ENCODE measurements at places on chromosomes 3 and 15.

GRCh38 chr3:134486577-134487041 is 752 bp downstream of the CEP63 start:
- DNase-seq = peak; percentile 60

DNA sequence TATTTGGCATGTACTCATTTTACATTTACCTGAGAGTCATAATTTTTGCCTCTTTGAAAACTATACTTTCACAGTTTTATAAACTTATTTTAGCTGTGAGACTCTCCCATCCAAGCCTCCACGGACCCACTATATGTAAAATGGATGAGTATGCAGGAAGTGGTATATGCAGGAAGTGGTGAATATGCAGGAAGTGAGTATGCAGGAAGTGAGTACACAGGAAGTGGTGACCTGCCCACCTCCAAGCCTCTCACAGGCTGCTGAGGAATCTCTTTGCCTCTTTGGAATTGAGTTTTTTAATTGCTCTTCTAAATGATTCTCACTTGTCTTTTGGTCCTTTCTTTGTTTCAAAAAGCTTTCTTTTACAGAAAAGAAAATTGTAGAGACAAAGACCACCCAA is 85.2 kb downstream of the KBTBD8 start:
- DNase-seq = no peak

- DNase-seq = no peak
These were observed 27.6 kb upstream of the P2RY13 start for GRCh38 chr3:151356794-151357462.

DNA sequence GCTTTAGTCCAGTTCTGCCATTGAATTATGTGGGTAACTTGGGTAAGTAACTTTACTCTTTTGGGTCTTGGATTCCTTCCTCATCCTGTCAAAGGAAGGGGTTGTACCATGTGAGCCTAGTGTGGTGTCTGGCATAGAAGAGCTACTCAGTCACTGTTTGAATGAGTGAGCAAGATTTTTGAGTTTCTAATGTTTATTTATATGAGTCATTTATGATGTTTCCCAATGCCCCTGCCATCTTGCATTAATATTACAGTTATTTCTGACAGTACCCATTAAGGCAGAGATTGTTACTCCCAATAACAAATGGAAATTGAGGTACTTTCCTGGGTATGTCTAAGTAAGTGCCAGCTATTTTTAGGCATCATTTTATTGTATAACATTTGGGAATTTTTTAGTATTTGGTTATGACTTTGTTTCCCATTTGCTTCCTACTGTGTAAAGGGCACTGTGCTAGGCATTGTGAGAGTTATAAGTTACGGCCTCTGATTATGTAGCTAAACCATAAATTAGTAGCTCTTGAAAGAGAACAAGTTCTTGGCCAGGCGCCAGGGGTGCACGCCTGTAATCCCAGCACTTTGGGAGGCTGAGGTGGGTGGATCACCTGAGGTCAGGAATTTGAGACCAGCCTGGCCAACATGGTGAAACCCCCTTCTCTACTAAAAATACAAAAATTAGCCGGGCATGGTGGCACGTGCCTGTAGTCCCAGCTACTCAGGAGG is 23.5 kb downstream of the NR1D2 start:
- DNase-seq = no peak

GRCh38 chr15:57395292-57395691 is 19.0 kb downstream of the CGNL1 start:
- no peak for DNase-seq

GRCh38 chr15:68032672-68033071 is 21.4 kb upstream of the PIAS1 start:
- no peak for DNase-seq

GRCh38 chr15:90836296-90836871 is 32.0 kb upstream of the FURIN start:
- DNase-seq = no peak

- no peak for DNase-seq
These were observed 828.5 kb upstream of the NECTIN3 start for GRCh38 chr3:110243081-110243480.

DNA sequence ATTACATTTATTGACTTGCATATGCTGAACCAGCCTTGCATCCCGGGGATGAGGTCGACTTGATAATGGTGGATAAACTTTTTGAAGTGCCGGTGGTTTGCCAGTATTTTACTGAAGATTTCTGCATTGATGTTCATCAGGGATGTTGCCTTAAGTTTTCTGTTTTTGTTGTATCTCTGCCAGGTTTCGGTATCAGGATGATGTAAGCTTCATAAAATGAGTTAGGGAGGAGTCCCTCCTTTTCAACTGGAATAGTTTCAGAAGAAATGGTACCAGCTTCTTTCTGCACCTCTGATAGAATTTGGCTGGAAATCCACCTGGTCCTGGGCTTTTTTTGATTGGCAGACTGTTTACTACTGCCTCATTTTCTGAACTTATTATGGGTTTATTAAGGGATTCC is 250.8 kb downstream of the TBC1D5 start:
- no peak for DNase-seq

- no peak for DNase-seq
These were observed 82.1 kb upstream of the PRTG start for GRCh38 chr15:55824857-55825613.

- DNase-seq = no peak
These were observed 50.1 kb upstream of the LIPC start for GRCh38 chr15:58381697-58382096.

- no peak for DNase-seq
These were observed 19.7 kb upstream of the LMOD3 start for GRCh38 chr3:69142090-69142489.

GRCh38 chr3:69212411-69213160 is 90.2 kb upstream of the LMOD3 start:
- no peak for DNase-seq

DNA sequence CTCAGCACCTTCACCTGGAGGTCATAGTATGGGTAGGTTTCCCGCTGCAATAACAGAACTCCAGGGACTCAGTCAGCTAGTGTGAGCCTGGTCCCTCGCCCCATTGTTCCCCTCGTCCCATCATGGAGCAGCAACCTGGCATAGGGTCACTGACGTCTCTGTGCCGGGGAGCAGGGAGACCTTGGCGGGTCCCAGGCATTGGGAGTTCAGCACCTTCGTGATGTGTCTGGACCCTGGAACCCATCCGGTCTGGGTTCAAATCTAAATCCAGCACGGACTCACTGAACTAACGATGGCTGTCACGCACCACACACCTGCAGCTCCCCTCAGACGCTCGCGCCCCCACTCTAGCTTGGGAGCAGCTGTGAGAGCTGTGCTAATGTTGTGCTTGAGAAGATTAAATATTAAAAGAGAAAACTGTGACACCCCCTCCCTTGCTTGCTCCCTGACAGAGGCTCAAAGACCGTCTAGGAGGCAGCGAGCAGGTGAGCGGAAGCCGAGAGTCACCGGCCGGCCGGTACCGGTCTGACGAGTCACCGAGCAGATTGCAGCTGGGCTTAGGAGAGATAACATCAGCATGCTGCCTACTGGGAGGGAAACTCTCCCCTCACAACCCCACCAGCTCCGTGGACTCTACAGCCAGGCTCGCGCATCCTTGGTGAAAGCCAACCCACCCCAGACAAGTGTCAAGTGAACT is 742 bp downstream of the PLA2G4F start:
- DNase-seq = no peak

GRCh38 chr3:42476225-42477125 is 26.0 kb upstream of the VIPR1 start:
- no peak for DNase-seq

DNA sequence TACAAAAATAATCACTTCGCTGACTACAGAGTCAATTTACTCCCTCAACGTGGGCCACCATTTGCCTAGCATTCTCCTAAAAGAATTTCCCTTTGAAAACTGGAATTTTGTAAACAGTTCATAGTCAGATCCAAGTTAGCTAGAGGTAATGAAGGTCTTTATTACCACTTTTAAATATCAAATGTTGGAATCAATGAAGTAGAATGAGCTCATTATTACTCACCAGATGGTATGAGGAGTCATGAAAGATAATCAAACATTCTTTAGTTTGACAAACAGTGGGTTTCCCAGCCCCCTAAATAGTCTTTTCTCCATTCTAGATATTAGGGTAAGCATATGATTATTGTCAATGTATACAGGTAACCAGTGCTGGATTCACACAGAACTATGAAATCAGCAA is 455.7 kb upstream of the THBS1 start:
- DNase-seq = no peak

GRCh38 chr3:155308831-155309230 is 15.3 kb upstream of the STRIT1 start:
- no peak for DNase-seq

GRCh38 chr3:178714925-178715832 is 178.9 kb downstream of the KCNMB2 start:
- no peak for DNase-seq

- no peak for DNase-seq
These were observed 31.4 kb downstream of the HRH1 start for GRCh38 chr3:11185564-11186317.

- no peak for DNase-seq
These were observed 4.3 kb downstream of the PROS1 start for GRCh38 chr3:93969443-93969842.

- no peak for DNase-seq
These were observed 342.2 kb downstream of the FOXP1 start for GRCh38 chr3:71241246-71241901.

- DNase-seq = no peak
These were observed 144.3 kb downstream of the ALCAM start for GRCh38 chr3:105511031-105511430.

GRCh38 chr3:13080591-13080990 is 7.4 kb upstream of the IQSEC1 start:
- DNase-seq = no peak

- no peak for DNase-seq
These were observed 37.3 kb downstream of the CACNA1D start for GRCh38 chr3:53531749-53532148.

GRCh38 chr15:93324186-93324975 is 235.4 kb upstream of the RGMA start:
- DNase-seq = no peak

GRCh38 chr3:139519998-139520737 is 19.4 kb downstream of the RBP1 start:
- DNase-seq = no peak

- DNase-seq = no peak
These were observed 81.8 kb downstream of the CLASP2 start for GRCh38 chr3:33636125-33636850.

GRCh38 chr3:170387950-170388349 is 30.4 kb downstream of the SKIL start:
- DNase-seq = no peak

- DNase-seq = no peak
These were observed 22.6 kb downstream of the PDHB start for GRCh38 chr3:58411036-58411435.

DNA sequence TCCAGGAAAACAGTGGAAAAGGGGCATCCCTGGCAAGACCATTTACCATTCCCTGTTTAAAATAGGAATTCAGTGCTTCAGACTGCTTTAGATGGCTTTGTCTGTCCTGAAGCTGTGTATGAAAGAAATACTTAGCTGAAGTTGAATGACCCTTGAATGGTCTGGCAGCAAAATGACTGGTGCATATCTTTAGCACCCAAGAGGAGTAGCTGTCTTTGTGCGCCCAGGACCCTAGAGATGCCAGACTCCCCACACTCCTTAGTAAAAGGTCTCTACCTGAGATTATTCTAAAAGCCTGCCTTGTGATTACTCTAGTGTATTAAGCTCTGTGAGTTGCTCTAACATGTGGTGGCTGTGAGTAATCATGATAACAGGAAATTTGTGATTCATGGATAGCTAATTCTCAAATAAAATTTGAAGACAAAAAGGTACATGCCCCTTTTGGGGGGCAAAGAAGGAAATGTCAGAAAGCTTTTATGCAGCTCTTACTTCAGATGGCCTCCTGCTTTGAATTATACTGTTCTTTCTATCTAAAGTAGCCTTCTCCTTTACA is 3.2 kb downstream of the MAPKBP1 start:
- DNase-seq = no peak

- DNase-seq = no peak
These were observed 113.2 kb upstream of the MYO5C start for GRCh38 chr15:52408823-52409222.
